ENCODE measurements at places on chromosomes 2 and 18. TPM values are rescaled to one million over a fixed set of nuclear protein-coding genes. Genes with fewer than 3 reads are reported as not detected.

GRCh38 chr2:158999458-158999857, 31.0 kb downstream of the TANC1 start:
- no peak for DNase-seq

- no peak for DNase-seq
These were observed 54.1 kb downstream of the E2F6 start for GRCh38 chr2:11411768-11412448.

GRCh38 chr2:54240515-54241469, 15.2 kb downstream of the TSPYL6 start:
- DNase-seq, result no peak

GRCh38 chr2:108553209-108553919, 19.1 kb downstream of the LIMS1 start:
- DNase-seq, result no peak

DNA sequence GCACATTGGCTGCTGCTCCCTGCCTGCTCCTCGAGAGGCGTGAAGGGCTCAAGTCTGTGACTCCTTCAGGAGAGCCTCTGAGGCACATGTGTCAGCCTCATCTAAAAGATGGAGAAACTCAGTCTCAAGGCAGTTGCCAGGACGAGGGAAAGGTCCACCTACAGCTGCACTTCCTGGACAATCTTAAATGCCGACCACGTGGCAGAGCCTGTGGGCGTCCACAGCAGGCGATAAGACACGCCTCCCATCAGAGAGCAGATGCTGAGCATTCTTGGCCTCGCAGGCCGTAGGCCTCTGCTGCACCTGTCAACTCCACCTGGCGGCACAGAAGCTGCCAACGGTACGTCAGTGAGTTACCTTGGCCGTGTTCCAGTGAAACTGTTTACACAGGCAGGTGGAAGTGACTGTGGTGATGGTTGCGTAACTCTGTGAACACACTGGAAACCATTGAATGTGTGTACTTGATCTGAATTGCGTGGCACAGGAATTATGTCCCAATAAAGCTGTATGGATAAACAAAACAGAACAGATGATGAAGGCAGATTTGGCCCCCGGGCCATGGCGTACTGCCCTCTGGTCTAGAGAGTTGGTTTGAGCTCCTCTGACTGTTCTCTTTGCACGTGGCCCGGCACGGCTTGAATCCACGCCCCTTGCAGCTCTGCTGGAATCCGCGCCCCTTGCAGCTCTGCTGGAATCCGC, 114.5 kb downstream of the RNF144A start:
- peak; percentile 16 for DNase-seq

GPR45 gene
- total RNA-seq, result not detected

EN1 gene
- total RNA-seq, result not detected

RRM2 gene
- total RNA-seq, result 7.9 TPM

PER2 gene
- 29.7 TPM for total RNA-seq
